ENCODE measurements at places on chromosomes 4 and X.

GRCh38 chr4:183256756-183257385 is 63.2 kb downstream of the CLDN22 start:
- no peak for DNase-seq

GRCh38 chr4:94700298-94700697 is 57.5 kb upstream of the BMPR1B start:
- no peak for DNase-seq

GRCh38 chr4:55446578-55446922 is 50.8 kb downstream of the TMEM165 start:
- DNase-seq, result no peak

GRCh38 chr4:23856630-23857029 is 33.2 kb downstream of the PPARGC1A start:
- DNase-seq, result no peak

GRCh38 chr4:56691425-56691824 is 10.3 kb upstream of the HOPX start:
- DNase-seq, result no peak

DNA sequence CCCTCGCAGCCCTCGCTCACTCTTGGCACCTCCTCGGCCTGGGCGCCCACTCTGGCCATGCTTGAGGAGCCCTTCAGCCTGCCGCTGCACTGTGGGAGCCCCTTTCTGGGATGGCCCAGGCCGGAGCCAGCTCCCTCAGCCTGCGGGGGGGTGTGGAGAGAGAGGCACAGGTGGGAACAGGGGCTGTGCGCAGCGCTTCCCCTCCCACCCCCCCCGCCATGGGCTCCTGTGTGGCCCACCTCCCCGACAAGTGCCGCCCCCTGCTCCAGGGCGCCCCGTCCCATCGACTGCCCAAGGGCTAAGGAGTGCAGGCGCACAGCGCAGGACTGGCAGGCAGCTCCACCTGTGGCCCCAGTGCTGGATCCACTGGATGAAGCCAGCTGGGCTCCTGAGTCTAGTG is 220.2 kb downstream of the STPG2 start:
- DNase-seq, result no peak

DNA sequence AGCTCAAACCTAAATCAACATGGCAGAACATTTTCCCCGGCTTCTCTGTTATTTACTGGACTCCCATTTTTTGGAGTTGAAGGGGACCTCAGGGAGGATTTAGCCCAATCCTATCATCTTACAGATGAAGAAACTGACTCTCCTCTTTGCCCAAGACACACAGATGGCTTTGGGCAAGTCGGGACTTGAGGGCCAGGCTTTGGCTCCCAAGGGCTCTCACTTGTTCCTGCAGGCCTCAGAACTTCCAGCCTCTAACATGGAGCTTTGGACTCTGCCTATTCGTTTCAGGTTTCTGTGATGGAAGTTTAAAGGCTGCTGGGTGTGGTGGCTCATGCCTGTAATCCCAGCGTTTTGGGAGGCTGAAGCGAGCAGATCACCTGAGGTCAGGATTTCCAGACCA is 59.5 kb downstream of the RHOH start:
- DNase-seq, result no peak

- no peak for DNase-seq
Measured at GRCh38 chr4:72119946-72120345, 88.1 kb downstream of the NPFFR2 start.

GRCh38 chrX:111465669-111466068 is 45.8 kb upstream of the SERTM2 start:
- DNase-seq, result no peak

DNA sequence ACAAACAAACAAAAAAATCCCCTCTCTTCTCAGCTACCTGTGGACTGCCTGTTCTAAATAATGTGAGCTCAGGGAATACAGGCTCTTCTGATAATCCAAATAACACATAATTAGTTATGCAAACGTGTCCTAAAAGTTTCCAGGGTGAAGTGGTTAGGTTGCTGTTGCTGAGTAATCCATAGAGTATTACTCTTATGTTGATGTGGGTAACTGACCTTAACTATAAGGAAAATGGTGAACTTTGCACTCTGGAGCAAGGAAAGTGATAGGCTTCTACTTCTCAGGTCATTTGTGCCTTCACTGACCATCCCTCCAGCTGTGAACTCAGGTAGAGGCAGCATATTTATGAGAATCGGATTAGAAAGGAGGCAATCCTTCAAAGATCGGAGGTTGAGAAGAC is 19.9 kb downstream of the MSN start:
- DNase-seq, result no peak

GRCh38 chr4:56251556-56251955 is 135.7 kb downstream of the AASDH start:
- DNase-seq, result no peak

GRCh38 chr4:154208424-154208823 is 283.2 kb downstream of the DCHS2 start:
- no peak for DNase-seq

DNA sequence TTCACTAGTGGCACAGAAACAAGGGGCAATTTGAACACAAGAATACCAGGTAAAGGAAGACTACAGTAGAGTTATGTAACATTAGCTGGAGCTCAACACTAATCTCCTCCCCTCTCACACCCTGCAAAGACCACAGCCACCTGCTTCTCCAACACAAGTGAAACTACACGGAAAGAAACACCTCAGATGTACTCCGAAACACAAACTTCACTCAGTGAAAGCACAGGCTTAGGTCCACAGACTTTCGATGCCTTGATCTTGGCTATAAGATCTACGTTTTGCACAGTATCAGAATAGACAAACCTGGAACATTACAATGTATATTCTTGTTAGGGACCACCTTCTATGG is 7.6 kb downstream of the ACSL1 start:
- no peak for DNase-seq

- no peak for DNase-seq
Measured at GRCh38 chr4:37225778-37226177, 18.8 kb upstream of the NWD2 start.

- no peak for DNase-seq
Measured at GRCh38 chr4:46554760-46555465, 165.0 kb upstream of the GABRA2 start.
